ENCODE measurements at places on chromosomes 12 and 14. TPM values are rescaled to one million over a fixed set of nuclear protein-coding genes. Genes with fewer than 3 reads are reported as not detected.

DNA sequence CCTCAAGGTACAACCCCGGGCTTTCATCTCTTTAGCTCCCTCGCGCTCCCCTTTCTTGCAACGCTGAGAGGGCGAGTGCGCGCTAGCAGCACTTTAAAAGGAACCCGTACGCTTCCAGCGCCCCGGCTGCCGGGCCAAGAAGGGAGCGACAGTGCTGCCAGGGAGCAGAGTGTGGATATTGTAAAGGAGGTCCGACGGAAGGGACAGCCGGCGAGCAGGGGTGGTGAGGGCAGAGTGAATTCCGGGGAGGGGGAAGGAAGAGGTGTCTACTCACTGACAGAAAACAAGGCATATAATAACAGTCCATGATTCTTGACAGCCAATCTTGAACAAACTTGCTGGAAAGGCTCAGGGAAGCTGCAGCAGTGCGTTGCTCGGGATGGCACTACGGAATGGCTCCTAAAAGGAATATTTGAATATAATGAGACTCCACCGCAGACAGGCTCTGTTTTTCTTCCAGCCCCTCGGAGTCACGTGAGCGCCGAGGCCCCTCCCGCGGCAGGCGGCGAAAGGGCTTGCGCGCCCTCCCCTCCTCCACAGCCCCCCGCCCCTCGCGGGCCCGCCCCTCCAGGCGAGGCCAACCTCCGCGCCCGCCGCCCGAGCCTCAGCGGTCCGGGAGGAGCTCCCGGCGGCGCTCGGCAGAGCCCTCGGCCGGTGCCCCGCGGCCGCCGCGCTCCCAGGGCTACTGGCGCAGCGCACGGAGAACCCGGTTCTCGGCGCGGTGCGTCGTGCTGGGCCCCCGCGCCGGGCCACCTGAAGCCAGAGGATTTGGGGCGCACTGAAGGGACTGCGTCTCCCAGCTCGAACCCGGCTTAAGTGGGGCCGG, 3.4 kb downstream of the BMP4 start:
- peak; percentile 46 for DNase-seq

GRCh38 chr12:101327051-101327450, 47.1 kb downstream of the UTP20 start:
- DNase-seq, result no peak

DNA sequence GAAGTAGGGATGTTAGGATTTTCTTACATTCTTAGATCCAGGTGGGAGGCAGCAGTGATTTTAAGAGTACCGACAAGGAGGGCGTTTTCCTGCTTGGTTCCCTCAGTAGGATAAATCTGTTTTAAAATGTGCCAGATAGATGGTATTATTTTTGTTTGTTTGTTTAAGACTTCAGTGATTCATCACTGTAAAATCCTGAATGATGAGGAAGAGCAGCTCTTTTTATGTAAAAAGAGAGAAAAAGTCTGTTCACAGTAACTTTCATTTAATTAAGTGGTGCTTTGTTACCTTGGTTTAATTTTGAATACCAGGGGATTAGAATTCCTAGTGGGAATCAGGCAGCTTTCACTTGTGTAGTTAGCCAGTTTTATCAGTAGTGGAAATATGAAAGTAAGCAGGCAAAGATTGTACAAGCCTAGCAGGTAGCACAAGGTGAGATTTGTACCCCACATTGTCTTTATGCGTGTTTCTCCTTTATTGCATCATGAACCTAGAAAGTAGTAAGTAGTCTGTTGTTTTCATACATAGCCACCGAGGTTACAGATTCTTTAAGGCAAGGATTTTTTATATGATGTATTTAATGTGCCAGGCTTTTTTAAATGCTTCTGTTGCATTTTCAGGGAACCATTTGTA, 349.6 kb downstream of the CCDC91 start:
- no peak for DNase-seq

DNA sequence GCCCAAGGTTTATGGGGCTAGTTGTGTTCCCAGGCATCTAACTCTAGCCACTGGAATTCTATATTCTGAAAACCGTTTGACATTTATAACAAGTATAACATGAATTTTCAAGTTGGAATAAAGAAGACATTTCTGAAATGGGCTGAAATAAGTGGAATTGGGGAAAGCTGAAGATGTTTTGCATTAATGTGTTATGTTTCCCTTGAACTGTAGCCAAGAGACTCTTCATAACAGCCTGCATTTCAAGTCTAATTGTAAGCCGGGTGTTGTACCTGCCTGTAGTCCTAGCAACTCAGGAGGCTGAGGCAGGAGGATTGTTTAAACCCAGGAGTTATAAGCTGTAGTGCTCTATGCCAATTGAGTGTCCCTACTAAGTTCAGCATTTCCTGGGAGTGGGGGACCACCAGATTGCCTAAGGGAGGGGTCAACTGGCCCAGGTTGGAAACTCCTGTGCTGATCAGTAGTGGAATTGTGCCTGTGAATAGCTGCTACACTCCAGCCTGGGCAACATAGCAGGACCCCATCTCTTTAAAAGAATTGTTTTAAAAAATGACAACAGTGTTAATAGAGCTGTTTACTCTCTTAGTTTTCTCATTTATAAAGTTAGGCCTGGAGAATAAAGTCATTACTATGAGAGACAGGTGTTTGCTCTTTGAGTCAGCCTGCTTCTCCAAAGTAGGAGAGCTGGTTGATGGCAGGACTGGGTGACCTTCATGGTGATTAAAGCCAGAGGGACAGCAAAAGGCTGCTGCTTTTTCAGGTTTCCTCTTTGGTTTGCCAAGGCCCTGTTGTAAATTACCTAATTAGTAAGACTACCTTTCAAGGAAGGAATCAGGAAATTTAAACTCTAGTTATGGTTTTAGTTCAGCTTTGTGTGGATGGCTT, 483.6 kb upstream of the RGS6 start:
- no peak for DNase-seq

- no peak for DNase-seq
These were observed 79.9 kb downstream of the NINJ2 start for GRCh38 chr12:583251-583869.

GRCh38 chr12:29073631-29074239, 75.3 kb upstream of the FAR2 start:
- no peak for DNase-seq

DNA sequence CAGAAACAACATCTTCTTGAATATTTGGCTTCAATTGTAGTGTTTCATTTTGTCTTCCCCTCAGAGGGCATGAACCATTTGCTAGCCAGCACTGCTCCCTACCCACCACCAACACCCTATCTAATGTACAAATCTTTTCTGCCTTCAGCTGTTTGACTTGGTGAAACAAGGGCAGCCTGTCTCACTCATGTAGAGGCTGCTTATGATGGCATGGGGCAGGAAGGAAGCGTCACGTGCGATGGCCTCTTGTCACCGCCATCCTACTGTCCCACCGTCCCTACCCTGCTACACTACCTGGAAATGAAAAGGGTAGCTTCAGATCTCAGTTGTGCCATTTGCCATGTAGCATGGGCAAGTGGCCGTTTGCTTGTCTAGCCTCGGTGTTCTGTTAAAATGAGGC, 29.9 kb upstream of the LRTM2 start:
- no peak for DNase-seq

DNA sequence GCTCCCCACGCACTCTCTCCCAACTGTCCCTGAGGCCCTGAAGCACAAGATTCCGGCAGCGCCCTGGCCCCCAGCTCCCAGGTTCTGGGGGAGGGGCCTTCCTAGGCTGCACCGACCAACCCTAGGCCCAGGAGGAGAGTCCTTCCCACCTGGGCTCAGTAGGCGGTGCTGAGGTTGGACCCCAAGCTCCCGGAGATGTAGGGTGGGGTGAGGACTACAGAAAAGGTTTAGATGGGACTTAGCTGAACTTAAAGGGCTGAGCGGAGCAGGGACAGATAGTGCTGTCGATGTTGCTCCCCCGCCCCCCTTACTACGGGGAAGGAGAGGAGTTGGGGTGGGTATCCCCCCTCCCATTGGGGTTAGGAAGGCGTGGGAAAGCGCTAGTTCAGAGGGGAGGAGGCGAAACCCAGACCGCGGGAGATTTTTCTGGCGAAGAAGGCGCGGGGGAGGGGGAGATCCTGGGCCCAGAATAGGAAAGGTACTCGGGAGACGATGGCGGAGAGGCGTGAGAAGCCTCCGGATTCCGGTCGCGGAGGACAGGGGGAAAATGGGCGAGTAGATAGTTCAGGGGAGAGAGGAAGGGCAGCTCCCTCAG, 4.2 kb upstream of the BAZ2A start:
- DNase-seq, result no peak

GRCh38 chr12:54160089-54160488, 28.7 kb downstream of the SMUG1 start:
- no peak for DNase-seq

- no peak for DNase-seq
These were observed 273.1 kb upstream of the RTL1 start for GRCh38 chr14:101176535-101177205.

DNA sequence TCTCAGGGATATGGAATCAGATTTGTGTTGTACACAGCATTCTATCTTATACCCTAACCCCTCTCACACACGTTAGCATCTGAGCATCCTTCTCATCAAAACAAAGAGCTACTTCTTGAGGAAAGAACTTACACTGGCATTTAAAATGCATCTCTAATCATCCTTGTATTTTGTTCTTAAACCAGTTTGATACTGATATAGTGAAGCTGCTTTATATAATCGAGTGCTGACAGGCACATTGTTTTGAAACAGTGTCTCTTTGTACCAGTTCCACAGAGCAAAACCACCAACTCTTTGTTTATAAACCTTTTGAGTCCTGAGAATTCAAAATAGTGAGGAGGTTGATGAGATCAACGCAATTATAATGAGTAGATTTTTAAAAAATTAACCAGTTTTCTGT, 8.8 kb downstream of the GPR33 start:
- no peak for DNase-seq

Gene FGF6
- not detected for total RNA-seq

Gene KRT2
- total RNA-seq, result not detected

Gene PKP2
- total RNA-seq, result 4.7 TPM

Gene GPR68
- 2.6 TPM for total RNA-seq

Gene TAS2R13
- 4.3 TPM for total RNA-seq

Gene PRH1
- 30.5 TPM for total RNA-seq

Gene CCDC91
- 70.9 TPM for total RNA-seq
